Activated CD4-positive, alpha-beta T cell treated with anti-CD3 and anti-CD28 coated beads, Interleukin-2, amount 50 U/mL, for 16 hours (primary cell): ENCODE measurements at places on chromosomes 12 and 14.

- peak; percentile 49 for DNase-seq
Observed at GRCh38 chr14:91252871-91253794, 8.6 kb upstream of the GPR68 start.

DNA sequence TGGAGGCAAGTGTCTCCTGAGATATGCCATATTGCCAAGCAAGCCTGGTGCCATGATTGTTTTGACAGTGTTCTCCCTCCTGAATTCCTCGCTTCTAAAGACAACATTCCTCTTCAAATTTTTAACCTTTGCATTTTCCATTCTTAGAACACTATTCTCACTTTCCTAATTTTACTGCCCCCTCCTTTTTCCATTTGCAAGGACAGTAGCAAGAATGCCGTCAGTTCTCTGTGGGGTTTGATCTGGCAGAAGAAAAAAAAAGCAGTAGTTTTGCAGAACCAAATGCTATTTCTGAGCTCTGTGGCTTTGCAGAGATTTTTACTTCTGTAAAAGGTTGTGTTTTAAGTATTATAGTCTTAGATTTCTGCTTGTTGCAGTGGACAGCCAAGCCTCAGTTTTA lies 295.2 kb downstream of the NUAK1 start:
- no peak for DNase-seq

DNA sequence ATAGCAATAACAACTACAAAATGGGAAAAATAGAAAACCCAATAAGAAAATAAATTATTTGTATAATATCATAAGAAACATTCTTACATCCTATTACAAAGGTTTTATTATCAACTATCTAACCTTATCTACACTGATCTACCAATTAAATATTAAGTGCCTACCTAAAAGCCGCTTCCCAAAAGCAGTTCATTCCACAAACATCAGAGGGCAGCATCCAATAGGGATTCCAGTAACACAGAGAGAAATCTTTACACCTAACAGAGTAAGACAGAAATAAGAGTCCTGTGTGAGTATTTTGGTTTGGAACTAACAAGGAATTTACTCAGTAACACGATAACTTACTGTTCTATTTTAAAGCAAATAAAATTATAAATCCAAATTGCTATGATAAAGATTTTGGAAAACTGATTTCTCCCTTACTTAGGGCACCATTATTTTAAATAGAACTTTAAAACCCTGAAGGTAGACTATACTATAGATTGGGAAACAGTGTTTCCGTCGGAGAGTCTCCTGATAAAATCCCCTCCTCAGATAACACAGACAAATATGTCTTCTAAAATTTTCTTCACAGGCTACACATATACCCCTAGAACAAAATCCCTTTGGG lies 15.0 kb downstream of the GXYLT1 start:
- no peak for DNase-seq

- no peak for DNase-seq
Observed at GRCh38 chr12:46892887-46893286, 67.1 kb upstream of the SLC38A4 start.

DNA sequence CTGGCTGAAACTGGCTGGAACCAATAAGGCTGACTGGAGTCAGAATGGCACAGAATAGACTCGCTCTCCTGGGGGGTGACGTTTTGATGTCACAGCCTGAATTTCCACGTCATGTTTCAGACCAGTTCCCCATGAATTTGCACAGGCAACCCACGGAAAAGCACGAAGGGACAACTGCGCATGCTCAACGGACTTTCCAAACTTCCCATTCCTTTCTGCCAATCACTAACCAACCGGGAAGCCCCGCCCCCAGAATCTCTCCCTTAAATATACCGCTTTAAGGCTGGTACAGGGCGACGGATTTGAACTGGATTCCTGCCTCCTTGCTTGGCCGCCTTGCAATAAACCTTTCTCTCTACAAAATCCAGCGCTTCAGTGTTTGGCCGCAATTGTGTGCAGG lies 434.7 kb downstream of the APAF1 start:
- no peak for DNase-seq
